ENCODE measurements at places on chromosomes 5 and 9.

DNA sequence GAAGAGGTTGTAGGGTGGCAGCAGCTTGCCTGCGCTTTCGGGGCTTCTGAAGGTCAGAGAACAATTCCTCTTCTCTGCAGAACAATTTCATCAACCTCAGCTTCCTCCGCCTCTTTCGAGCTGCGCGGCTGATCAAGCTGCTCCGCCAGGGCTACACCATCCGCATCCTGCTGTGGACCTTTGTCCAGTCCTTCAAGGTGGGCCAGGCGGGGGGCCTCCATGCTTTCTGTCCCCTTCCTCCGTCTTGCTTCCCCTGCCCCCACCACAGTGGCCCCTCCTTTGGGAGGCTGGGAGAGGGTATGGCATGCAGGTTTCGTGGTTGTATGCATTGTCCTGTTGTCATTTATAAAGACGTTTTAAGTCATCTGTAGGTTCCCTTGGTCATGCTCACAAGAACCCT, 195.8 kb downstream of the CACNA1B start:
- no peak for DNase-seq

- peak; percentile 10 for DNase-seq
Observed at GRCh38 chr5:61625681-61626621, 293.9 kb downstream of the ZSWIM6 start.

GRCh38 chr9:127458921-127459320, 7.6 kb downstream of the LRSAM1 start:
- no peak for DNase-seq

DNA sequence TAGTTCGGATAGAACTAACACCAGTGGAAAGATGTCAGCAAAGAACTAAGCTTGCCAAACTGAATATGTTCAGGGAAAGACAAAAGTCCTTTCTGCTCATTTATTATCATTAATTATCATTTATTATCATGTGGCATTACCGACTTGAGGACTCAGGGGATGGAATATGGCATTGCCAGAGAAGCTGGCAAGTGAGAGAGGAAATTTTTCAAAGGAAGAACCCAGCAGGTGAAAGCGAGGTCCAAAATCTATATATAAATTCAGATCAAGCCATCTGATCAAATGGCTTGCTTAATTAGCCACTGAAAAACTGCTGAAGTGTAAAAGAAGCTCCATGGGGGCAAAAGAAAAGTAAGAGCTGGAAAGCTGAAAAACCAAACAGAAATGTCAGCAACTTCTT, 1049.6 kb upstream of the SEMA6A start:
- no peak for DNase-seq

DNA sequence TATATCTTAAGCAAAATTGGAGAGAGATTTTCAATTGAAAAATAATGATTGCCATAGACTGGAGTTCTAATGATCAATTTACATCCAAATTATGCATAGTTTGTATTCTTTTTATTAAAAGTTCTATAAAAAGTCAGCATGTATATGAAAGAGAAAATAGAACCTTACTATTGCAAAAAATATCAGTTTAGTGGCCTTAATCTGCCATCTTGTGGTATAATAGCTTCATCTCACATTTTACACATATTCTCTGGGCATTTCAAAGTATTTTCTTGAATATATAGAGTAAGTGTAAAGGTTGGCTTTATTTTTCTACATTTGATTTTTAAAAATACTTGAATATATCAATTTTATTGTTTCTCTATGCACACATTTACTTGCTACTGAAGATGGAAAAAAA, 1858.6 kb upstream of the CDH9 start:
- DNase-seq = no peak

DNA sequence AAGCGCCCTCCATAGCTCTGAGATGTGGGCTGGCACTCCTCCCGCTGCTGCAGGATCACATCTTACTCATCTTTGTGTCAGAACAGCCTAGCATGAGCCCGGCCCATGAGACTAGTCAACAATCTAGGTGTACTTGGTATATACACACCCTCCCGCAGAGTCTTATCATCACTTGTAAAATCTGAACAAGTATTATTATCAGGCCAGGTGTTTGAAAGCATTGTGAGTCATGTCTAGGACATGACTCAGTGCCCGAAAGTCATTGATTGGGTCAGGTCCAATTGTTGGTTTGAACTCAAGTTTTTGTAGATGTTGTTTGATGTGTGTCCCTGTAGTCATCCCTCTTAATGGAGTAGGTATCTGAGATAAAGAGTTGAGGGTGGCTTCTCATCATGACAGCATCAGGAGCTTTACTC, 108.7 kb downstream of the CFAP90 start:
- no peak for DNase-seq

DNA sequence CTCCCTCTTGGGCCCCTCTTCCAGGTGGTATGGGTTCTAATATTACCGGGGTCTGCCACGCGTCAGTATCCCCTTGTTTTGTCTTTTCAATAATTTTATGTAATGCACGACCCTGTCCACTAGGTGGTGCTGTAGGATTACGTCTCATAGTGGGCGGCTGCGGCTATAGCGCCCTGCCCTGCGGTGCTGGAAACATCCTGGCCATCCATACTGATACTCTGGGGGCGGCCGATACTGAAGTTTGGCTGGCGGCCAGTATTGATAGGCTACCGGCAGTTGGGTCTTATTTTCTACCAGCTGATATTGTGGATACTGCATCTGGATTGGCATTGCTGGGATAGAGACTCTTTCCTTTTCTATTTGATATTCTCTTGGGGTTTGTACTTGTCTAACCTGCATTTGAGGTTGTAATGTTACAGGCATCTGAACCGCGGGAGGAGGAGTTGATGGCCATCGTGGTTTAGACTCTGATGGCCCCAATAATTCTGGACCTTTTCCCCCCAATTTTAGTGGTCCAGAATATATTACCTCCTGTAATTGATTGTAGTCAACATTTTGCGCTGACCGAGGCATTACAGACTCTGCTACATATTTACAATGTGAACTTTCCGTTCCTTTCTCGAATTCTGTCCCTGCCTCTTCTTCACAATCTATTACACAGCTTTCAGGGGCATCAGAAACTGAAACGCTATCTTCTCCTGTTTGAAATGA, 3.3 kb upstream of the TMEM141 start:
- DNase-seq = no peak

GRCh38 chr9:94746541-94747370, 20.3 kb downstream of the AOPEP start:
- no peak for DNase-seq

- no peak for DNase-seq
Observed at GRCh38 chr5:127858116-127858784, 155.1 kb downstream of the CCDC192 start.

DNA sequence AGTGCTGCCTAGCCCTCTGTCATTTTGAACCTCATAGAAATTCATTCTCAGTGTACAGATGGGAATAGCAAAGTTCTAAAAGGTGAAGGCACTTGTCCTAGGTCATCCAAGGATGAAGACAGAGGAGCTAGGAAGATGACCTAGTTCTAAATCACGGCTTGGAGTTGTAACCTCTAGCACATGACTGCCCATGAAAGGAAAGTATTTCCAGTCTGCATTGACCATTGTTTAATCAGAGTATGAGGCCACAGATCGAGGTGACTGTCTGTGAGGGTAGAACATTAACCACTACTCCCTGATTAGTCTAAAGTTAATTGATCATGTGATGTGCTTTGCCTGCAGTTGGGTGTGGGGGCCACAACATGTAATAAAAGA, 674 bp upstream of the TNFSF15 start:
- no peak for DNase-seq

DNA sequence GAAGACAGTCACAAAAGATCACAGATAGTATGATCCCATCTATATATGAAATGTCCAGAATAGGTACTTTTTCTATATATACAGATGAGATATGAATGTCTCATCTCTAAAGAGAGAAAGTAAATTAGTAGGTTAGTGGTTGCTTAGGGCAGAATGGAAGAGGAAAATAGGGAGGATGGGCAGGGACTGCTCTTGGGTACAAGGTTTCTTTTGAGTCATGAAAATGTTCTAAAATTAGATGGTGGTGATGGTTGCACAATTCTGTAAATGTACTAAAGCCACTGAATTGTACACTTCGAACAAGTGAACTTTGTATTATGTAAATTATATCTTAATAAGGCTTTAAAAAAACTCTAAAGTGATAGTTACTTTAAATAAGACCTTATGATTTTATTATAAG, 59.6 kb upstream of the GRAMD2B start:
- no peak for DNase-seq

- DNase-seq = no peak
Observed at GRCh38 chr9:131709771-131710431, 30.0 kb downstream of the RAPGEF1 start.

DNA sequence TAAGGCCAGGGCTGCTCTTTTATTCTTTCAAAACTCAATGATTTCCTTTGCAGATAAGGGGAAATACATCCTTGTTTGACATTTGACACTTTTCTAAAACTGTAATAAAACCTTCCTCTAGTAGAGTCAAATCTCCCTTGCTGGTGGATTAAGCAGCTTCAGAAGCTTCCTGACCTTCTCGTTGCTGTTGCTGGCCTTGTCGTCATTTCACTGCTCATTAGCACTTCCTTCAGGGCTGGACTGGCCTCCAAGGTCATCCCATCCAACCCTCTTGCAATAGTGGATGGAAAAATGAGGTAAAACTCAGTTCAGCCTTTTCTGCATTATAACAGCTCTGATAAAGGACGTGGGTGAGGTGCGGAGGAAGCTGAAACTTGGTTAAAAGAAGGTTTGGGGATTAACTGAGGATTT, 1.1 kb upstream of the ADAMTSL1 start:
- no peak for DNase-seq

- DNase-seq = no peak
Observed at GRCh38 chr5:96252596-96252995, 180.5 kb downstream of the PCSK1 start.

- DNase-seq = peak; percentile 72
Observed at GRCh38 chr5:156147261-156147943, 179.6 kb upstream of the SGCD start.

GRCh38 chr5:52883110-52883509, 95.4 kb downstream of the ITGA1 start:
- DNase-seq = no peak

- no peak for DNase-seq
Observed at GRCh38 chr9:81578606-81579005, 110.7 kb downstream of the TLE1 start.

DNA sequence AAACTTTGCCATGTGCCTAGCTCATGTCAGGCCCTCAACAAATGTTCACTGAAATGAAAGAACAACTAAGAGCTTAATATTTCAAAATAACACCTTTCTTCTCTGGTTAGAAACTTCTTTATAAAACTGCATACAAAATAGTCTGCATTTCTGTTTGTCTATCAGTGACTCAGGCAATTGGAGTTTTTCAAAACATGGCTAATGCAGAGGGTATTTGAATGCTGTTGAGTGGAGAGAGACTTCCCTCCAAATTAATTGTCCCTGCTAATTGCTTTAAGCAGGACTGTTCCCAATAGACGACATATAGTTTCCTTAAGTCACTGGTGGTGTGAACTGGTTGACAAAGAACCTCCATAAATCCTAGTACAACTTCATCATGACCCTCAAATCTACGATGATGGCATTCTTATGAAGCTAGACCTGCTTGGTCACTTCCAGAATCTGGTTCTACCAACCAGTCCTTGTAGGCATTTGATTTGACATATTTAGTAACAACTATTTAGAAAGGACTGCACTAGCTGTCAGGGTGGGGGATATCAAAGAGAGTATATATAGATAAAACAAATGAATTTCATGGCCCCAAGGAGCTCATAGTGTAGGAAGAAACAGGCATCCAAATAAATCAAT, 84.5 kb downstream of the PRLR start:
- DNase-seq = no peak

- no peak for DNase-seq
Observed at GRCh38 chr9:70465904-70466303, 51.4 kb upstream of the KLF9 start.

DNA sequence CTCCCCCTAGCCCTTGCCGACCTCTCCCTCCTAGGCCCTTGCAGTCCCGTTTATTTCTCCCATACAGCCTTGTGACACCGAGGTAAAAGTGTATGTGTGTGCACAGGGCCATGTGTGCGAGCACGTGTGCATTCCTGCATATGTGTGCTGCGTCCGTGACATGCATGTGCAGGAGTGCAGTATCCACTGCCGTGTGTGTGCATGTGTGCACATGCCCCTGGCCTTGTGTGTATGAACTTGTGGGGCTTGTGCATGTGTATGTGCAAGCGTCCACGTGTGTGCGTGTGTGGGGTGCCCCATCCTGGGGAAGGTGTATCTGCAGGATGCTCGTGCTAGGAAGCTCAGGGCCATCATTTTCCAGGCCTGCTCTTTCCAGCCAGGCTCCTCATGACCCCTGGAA, 6.6 kb downstream of the AK1 start:
- DNase-seq = no peak

DNA sequence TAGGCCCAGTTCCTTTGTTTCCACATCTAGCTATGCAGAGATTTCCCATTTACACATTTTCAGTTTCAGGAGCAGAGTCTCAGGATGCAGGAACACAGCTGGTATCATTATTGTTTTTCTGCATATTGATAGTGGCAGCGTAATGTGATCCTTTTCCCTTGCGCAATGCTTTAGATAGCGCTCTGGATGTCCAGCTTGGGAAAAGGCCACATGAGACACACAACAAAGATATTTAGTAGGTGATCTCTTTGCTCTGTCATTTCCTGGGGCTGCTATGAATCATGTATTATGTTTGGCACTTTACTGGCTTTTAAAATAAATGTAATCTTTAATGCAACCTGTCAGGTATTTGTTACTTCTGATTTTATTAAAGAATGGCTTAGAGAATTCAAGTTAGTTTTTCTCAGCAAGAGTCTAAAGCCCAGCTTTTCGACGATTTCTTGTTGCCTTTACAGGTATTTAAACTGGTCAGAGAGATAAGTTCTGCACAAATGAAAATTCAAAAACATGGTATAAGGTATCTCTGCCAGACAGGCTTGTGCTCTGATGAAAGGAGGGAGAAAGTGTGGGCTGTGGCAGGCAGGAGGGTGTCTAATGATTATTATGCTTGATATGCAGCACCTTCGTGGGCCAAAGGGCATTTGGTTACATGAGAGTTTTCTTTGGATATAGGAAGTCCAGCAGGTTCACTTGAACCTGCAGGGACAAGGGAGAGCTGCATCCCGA, 42.2 kb downstream of the PTTG1 start:
- no peak for DNase-seq

DNA sequence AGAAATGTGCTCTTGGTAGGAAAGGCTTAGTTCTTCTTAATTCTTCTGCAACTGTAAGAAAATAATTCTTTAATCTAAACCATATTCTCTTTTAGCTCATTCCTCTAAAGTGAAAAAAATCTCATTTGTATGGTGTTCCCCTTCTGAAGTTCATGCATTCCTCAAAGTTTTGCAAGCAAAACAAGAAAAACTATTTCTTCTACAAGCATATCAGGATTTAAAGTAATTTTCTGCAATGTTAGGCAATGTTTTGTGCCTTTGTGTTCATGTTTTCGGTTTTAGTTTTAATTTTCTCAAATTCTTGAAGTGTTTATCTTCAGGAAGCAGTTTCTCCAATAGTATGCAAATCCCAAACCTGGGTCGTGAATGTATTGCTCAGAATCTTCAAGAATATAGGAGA, 12.7 kb upstream of the GPR21 start:
- DNase-seq = no peak

Data from GM04504 (cell line).